ENCODE measurements at places on chromosomes 5 and 9.

GRCh38 chr5:150372639-150373038 is 15.1 kb downstream of the TCOF1 start:
- no peak for DNase-seq

GRCh38 chr9:4515958-4516375 is 25.7 kb downstream of the SLC1A1 start:
- DNase-seq = no peak

DNA sequence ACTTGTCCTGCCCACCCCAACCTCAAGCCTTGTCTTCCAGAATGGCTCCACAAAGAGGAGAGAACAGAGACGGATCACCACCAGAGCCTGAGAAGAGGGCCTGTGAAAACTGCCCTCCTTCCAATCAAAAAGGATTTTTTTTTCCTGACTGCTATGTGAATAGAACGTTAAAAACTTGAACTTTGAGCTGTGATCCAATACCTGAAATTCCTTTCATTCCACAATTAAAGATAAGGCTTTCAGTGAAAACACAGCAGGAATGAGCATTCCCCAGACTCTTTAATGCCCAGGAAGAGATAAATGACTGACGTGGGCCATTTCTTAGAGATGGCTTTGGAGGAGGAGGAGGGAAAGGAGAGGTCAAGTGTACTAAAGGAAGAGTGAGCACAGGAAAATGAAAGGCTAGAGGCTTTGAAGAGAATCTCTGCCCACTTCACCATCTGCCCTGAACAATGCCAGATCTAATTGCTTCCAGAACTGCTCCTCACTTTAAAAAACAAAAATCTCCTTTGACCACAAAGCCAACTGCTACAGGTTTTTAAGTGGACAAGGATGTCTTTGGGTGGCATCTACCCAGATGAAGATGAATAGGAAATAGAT is 177.9 kb upstream of the MAP3K1 start:
- no peak for DNase-seq

GRCh38 chr5:34555699-34556508 is 100.2 kb upstream of the RAI14 start:
- no peak for DNase-seq

DNA sequence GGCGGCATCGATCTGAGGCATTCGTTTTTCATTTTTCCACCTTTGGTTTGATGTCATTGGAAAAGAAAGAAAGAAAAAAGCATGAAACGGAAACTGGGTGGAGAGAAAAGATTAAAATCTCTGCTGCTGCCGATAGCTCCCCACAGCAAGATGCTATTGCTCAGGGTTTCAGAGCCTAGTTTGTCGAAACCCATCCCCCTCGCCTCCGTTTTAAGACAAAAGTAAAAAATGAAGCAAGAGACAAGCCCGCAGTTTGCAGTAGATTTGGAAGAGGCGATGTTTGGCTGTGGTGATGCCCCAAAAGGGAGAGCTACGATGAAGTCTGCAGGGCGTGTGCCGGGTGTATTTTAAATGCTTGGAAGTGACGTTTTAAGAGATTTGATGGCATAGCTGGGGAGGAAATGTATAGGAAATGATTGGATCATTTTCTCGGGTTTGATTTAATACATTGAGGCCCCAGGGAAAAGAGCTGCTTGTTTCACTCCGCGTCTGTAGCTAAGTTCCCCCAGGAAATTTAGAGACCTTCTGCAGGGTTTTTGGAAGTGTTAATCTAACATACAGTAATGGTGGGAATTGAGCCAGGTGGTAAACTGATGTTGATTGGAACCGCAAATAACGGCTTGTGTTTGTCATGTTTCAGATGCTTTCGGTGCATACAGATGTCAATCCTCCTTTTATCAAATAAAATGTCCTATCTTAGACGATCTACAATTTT is 909 bp downstream of the NDFIP1 start:
- peak; percentile 31 for DNase-seq

Measured in stimulated activated CD8-positive, alpha-beta memory T cell treated with anti-CD3 and anti-CD28 coated beads, Interleukin-4, amount 100 ng/mL, for 24 hours (primary cell).